ENCODE measurements at places on chromosomes 1 and 21. TPM values are rescaled to one million over a fixed set of nuclear protein-coding genes. Genes with fewer than 3 reads are reported as not detected.

The TNFSF4 gene
- total RNA-seq: 4.3 TPM

The TFB2M gene
- 16.0 TPM for total RNA-seq

The LDLRAD1 gene
- not detected for total RNA-seq

The CRYBG2 gene
- not detected for total RNA-seq

The MAP3K21 gene
- 0.05 TPM for total RNA-seq

The LRRC41 gene
- total RNA-seq: 104 TPM

The LCE7A gene
- not detected for total RNA-seq

The NPHS2 gene
- not detected for total RNA-seq

The SPATA1 gene
- 0.19 TPM for total RNA-seq

The MORN1 gene
- total RNA-seq: 8.8 TPM

The DNALI1 gene
- 35.9 TPM for total RNA-seq

The UTP25 gene
- 6.7 TPM for total RNA-seq

The OR14K1 gene
- not detected for total RNA-seq

The C8B gene
- total RNA-seq: not detected

The KCNJ9 gene
- total RNA-seq: not detected

The TNFRSF4 gene
- total RNA-seq: not detected

The EVA1C gene
- 1.0 TPM for total RNA-seq

The SLC37A1 gene
- not detected for total RNA-seq

The L1TD1 gene
- not detected for total RNA-seq

The MTARC1 gene
- 0.31 TPM for total RNA-seq

The CSF3R gene
- total RNA-seq: not detected

The CD53 gene
- not detected for total RNA-seq

The CLCA1 gene
- not detected for total RNA-seq

The GJA4 gene
- total RNA-seq: not detected

The OR2T11 gene
- not detected for total RNA-seq

The NBPF10 gene
- 1.1 TPM for total RNA-seq

The TRIM58 gene
- total RNA-seq: not detected

The LIN28A gene
- not detected for total RNA-seq

The HES4 gene
- 45.8 TPM for total RNA-seq

The CRYZ gene
- 46.0 TPM for total RNA-seq

The KRTAP21-2 gene
- total RNA-seq: not detected

The PADI2 gene
- total RNA-seq: 536 TPM

The LCE6A gene
- total RNA-seq: not detected

The CFAP107 gene
- total RNA-seq: not detected
